Stimulated activated naive CD8-positive, alpha-beta T cell treated with anti-CD3 and anti-CD28 coated beads, Interleukin-15, Interleukin-2, amounts not matched to agents 100 U/mL and 50 U/mL, for 24 hours (primary cell): ENCODE measurements at places on chromosomes 1 and 21.

- DNase-seq, result no peak
These were observed 2.5 kb upstream of the LINGO4 start for GRCh38 chr1:151807766-151808165.

DNA sequence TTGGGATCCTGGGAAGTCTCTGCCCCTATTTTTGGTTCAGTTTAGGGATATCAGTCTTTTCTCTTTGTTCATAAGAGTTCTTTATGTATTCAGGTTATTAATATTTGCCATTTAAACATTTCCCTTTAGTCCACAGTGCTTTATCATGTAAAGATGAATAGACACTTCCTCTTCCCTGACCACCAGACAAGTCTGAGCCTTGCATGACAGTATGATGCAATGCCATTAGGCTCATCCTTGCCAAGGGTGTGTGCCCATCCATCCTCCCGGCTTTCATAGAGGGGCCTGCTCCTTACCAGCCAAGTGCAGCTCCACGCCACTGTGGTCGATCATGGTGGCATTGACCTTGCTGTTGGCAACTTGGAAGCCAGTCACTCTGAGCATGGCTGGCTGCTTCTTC is 52.1 kb downstream of the ZSCAN20 start:
- no peak for DNase-seq

DNA sequence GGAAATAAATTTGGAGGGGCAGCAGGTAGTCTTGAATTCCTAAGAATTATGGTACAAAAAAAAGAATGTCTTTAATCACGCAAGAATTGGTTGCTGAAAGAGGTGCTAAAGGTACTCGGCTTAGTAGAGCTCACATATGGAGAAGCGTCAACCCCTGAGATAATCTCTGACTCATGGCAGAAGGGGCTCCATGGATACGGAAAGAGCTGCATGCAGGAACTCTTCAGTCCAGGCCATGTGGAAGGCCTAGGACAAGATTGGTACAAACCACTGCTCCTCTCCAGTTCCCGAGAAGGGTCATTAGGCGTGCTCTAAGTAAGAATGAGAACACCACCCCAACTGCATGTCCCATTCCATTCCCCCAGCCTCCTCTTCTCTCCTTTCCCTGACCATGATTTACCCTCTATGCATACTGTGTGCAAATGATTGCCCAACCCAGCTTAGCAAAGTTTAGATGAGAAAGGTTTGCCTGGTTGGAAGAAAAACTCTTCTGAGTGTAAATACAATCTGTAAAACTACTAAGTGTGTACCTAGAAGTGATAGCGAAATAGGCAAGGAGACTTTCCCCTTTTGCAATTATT is 10.9 kb downstream of the GJA8 start:
- DNase-seq, result no peak

- no peak for DNase-seq
These were observed 31.7 kb upstream of the CAMTA1 start for GRCh38 chr1:6753320-6754140.

DNA sequence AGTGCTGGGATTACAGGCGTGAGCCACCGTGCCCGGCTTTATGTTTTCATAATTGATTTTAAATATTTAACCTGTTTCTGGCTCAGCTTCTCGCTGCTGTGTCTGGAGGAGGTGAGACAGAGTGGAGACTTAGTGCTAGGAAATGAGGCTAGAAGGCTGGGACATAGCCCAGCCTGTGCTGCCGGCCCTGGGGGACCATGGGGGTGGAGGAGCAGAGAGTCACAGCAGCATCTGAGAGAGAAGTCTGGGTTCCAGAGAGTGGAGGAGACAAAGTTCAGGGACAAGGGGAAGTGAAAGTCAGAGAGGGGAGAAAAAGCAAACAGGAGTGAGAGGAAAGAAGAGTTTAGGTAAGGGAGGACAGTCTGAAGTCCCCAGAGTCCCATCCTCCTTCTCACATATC is 71.9 kb downstream of the LHX9 start:
- DNase-seq, result no peak

GRCh38 chr1:22738522-22738921 is 27.9 kb downstream of the EPHB2 start:
- DNase-seq, result no peak

DNA sequence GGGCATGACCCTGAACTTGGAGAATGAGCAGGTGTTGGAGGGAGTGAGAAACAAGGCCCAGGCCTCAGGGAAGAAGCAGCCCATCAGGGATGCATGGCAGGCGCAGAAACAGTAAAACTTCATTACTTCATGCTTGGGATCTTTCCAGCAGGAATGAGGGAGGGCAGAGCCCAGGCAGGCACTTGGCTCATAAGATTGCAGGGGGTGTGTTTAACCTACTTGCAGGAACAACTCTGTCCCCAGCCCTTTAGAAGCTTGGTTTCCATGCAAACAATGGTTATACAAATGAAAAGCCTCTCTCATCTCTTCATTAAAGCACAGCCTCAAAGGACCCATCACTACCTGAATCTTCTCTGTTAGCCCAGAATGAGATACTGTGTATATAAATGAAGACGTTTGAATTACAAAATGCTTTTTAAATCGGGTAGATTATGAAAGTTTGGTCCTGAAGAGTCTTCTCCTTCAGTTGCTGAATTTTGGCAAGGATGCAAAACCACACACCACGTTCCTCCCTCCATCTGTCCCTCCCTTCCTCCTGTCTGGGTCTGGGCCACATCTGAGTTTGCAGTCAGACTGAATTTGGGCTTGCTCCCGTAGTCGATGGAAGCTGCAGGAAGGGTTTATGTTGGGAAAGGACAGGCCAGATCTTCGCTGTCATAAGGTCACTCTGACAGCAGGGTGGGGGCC is 154.4 kb upstream of the KLHDC7A start:
- DNase-seq, result no peak

GRCh38 chr1:230863449-230863848 is 4.9 kb downstream of the C1orf198 start:
- DNase-seq, result no peak

GRCh38 chr1:223030871-223031400 is 112.1 kb downstream of the TLR5 start:
- no peak for DNase-seq

- no peak for DNase-seq
These were observed 57.4 kb downstream of the ARID4B start for GRCh38 chr1:235270625-235271024.

DNA sequence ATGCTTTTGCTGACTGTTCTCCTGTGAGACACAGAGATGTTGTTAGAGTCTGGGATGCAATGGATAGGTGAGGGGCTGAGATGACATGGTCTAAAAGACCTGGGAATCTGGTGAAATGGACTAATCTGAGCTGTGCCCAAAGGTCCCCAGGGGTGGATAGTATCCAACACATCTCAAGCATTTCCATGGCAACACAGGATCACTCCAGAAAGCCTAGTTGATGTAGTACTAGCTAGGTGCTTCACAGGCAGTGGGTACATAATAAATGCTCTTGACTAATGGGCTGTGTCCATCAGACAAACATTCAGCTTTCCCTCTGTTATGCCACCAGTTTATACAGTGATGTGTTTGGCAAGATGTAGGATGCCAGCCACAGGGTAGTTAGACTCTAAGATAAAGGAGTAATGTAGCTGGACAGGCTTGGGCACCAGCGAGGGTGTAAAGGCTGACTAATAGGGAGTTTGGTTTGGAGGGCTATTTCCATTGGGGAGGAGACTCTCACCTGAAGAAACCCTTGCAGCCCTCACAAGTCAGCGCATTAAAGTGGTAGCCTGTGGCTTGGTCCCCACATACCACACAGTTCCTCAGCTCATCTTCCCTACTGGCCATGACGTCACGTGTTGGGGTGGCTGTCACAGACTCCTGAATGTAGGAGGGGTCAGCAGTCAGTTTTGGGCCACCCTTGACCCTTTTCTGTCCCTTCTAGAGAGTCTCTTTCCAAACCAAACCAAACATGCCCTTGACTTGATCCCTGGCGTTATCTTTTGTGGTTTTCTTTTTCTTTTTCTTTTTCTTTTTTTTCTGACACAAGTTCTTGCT is 1.8 kb downstream of the NR1I3 start:
- no peak for DNase-seq

- DNase-seq, result no peak
These were observed 81.9 kb downstream of the FGGY start for GRCh38 chr1:59378621-59379370.

- DNase-seq, result no peak
These were observed 141.9 kb downstream of the ZNF281 start for GRCh38 chr1:200267937-200268336.

DNA sequence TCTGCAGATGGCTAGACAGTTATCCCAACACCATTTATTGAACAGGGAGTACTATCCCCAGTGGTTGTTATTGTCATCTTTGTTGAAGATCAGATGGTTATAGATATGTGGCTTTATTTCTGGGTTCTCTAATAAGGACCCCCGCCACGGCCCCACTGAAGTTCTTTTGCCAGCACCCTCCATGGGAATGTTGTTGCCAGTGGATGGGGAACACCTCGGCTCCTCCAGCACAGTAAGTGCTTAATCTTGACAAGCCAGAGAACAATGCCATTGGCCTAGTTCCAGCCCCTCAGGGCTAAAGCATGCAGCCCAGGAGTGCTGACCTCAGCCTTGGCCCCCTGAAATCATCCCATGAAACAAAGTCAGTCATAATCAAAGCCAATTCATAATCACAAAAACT is 337.6 kb downstream of the AGBL4 start:
- no peak for DNase-seq

DNA sequence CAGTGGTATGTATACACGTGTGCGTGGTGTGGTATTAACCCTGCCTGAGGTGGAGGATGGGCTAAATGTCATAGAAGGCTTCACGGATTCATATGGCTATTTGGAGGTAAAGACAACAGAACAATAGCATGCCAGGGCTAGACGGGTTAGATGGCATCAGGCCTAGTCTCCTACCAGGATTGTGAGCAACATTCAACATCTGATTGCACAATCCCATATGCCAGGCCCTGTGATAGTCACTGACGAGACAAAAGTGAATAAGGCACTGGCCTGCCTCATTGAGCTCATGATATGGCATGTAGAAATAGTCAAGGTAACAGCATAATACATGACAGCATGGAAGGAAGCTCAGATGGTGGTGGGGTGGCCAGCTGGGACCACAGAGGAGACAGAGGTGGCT is 167.1 kb upstream of the BEND5 start:
- DNase-seq, result no peak

- no peak for DNase-seq
These were observed 123.0 kb downstream of the PEX14 start for GRCh38 chr1:10597492-10598388.

DNA sequence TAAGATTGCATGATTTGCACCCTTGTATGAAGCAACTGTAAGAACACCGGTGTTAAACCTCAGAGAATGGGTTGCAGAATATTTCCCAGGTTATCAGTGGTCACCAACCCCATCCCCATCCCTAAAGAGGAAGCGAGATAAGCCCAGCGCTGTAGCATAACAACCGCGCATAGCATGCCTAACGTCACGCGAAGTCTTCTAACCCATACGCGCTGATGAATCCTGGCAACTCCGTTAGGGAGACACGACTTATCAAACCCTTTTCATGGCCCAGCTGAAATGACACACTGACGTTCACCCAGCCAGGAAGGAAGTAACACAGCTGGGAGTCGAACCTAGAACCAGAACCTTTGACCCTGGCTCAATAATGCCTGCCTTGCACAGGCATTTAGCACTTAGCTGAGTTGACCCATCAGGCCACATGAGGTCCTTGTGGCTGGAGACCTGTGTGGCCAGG is 24.2 kb downstream of the TMEM51 start:
- DNase-seq, result no peak

GRCh38 chr1:71562298-71562697 is 481.5 kb upstream of the ZRANB2 start:
- no peak for DNase-seq

DNA sequence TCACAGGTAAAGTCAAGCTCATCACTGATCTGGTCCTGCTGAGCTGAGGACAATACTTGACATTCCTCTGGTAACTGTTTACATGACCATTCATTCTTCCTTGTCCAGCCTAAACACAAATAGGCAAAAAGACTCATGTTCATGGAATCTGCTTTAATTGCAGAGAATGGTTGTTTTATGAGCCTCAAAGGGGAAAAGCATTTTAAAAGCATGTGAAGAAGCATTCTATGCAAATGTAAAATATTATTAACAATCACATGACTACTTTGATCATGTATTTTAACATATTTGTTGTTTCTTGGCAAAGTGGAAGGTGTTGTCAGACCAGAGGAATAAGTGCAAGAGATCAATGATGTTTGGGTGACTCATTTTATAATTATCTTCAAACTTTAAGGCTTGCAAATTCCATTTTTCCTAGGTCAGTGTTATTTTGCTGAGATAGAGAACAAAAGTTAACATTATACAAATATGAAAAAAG is 133.7 kb downstream of the RUNX1 start:
- no peak for DNase-seq

- DNase-seq, result no peak
These were observed 18.4 kb upstream of the INPP5B start for GRCh38 chr1:37965301-37965700.

GRCh38 chr1:51729824-51730301 is 113.0 kb downstream of the OSBPL9 start:
- no peak for DNase-seq

DNA sequence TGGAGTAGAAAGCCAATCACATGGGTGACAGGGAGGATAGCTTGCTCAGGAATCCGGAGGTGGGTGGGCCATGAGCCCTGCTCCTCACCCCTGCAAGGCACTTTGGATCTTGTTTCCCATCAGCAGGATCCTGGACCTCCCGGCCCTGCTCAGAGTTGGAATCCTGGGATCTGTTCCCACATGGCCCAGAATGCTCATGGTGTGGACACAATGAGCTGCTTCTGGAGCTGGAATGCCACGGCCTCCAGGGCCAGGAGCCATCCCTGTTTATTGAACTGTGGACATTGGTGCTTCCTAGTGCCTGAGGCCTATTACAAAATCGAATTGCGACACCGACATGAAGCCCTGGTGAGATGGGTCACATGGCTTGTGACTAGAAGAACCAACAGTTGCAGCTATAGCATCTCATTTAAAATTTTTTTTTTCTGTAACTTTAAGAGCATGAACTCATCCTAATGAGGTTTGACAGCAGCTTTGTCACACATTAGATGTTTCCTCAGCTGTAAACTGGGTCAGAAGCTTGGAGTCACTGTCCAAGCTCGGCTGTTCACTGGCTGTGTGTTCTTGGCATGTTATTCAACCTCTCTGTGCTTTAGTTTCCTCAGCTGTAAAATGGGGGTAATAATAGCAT is 40.4 kb upstream of the GOLT1A start:
- DNase-seq, result no peak
